Right atrium auricular region (tissue), 2 donors: ENCODE measurements at places on chromosomes 13 and 19.
A peak's percentile ranks its signal among the peaks of the same experiment; 100 is the strongest.

GRCh38 chr19:3324405-3324856 is 42.0 kb upstream of the NFIC start:
- no peaks in the 10 kb centered on the region for H3K36me3 ChIP-seq
- no peak overlapping the region for H3K4me3 ChIP-seq
- no peak for DNase-seq
- no peak overlapping the region for H3K27ac ChIP-seq
- no peaks in the 10 kb centered on the region for H3K27me3 ChIP-seq

DNA sequence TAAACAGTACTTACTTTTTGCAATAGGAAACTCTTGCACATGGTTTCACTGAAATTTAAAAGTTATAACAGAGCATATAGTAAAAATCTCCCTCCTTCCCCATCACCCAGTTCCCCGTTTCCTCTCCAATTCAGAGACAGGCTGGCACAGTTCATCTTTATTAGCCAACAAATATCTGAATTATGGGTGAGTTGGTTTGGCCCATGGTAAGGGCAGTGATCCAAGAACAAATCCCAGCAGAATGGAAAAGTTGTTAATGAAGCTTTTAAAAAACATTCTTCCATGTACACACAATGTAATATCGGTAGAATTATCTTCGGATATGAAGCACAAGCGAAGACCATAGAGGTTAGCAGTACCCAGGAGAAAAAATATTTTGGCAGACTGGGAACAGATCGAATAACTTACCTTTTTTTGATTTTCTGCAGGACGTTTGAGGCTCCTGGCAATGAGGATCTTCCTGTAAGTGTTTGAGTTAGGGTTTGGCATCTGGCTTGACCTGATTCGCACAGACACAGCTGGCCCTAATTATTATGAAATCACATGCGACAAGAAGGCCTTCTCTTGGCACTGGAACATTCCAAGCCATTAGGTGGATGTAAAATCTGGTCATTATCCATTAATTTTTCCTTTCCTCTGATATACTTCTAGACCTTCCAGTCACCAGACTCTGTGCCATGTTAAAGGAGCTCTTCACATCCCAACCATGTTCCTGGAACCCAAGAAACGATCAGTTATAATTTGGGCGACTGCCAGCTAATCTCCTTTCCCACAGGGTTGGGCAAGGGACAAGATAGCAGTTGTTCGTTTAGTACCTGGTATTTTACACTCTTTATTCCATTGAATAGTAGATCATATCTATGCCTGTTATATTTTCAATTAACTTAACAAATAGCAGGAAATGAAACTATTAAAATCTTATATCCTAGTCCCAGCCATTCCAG is 139.4 kb upstream of the TSC22D1 start:
- no peaks in the 10 kb centered on the region for H3K4me1 ChIP-seq
- no peaks in the 10 kb centered on the region for H3K27me3 ChIP-seq
- H3K36me3 ChIP-seq: no peaks in the 10 kb centered on the region
- no peak for DNase-seq

DNA sequence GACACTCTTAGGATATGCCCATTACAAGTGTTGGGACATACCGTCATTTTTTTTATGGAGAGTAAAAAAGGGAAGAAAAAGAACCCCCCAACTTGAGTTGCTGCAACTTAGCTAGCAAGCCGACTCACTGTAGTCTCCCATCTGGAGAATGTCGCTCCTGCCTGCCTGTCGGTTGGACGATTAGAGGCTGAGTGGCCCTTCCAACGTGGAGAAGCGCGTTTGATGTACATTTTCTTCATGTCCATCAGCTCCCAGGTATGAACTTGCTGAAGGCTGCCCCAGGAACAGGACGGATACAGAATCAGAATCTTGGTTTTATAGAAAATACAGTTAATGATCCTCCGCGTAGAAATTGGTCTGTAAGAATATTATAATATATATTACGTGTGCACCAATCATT is 189.0 kb upstream of the SOX1 start:
- peak; percentile 18 for DNase-seq
- no peaks in the 10 kb centered on the region for H3K4me1 ChIP-seq
- no peaks in the 10 kb centered on the region for H3K36me3 ChIP-seq
- no peak overlapping the region for H3K4me3 ChIP-seq
- H3K27ac ChIP-seq: no peak overlapping the region

- peak overlapping the region; percentile 82 for H3K27ac ChIP-seq
- DNase-seq: peak; percentile 85
- H3K4me3 ChIP-seq: no peak overlapping the region
Observed at GRCh38 chr19:46739290-46739771, 6.5 kb upstream of the FKRP start.

DNA sequence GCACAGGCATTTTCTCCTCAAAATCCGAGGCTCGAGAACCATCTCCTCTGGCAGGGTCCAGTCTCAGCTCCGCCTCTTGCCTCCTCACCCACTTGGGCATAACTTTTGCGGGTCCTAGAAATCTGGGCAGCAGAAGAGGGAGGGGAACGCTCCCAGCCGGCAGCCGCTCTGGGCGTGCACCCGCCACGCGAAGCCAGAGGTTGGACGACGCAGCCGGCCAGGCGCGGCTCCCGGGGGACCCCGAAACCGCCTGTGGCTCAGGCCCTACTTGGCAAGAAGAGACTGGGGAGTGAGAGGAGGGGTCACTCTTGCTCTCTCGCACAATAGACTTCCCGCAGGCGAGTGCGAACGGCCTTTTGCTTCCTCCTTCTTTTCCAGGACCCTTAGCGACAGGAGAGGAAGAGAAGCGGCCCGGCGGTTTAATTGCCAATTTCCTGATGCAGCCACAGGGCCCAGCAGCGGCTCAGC is 6.0 kb upstream of the SOX1 start:
- no peaks in the 10 kb centered on the region for H3K4me1 ChIP-seq
- no peaks in the 10 kb centered on the region for H3K36me3 ChIP-seq
- H3K27me3 ChIP-seq: peaks cover 75% of the 10 kb centered on the region
- no peak overlapping the region for H3K27ac ChIP-seq

DNA sequence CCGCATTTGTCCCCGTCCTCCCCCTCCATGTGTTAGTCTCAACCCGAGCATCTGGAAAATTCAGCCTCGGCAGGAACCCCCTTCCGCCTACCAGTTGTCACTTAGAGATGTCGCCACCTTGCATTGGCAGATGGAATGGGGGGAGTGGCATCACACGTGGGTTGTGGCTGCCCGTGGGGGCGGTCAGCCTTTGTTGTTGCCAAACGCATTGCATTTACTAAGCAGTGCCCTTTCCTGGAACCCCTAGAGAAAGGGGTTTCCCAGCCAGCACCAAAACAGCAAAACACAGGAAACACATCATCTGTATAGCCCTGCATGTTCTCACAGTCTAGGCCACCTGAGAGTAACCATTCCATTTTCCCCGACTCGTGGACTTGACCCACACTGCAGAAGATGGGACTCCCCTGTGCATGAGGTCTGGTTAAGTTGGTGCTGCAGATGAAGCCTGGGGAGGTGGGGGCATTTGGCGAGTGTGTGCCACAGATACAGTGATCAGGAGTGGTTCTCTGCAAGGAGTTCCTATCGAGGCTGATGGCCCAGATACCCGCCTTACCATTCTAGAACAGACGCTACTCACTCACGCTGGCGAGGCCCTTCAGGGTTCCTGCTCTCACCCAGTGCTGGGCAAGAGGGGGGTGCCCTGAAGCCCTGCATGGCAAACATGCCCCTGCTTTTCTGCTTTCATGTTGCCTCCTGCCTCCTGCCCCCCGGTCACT is 38.3 kb downstream of the TMED1 start:
- H3K4me1 ChIP-seq: no peaks in the 10 kb centered on the region
- no peak for DNase-seq
- no peaks in the 10 kb centered on the region for H3K27me3 ChIP-seq
- no peak overlapping the region for H3K4me3 ChIP-seq

GRCh38 chr13:36475468-36475867 is 43.2 kb downstream of the CCNA1 start:
- no peak for DNase-seq
- no peaks in the 10 kb centered on the region for H3K4me1 ChIP-seq
- H3K4me3 ChIP-seq: no peak overlapping the region
- H3K27me3 ChIP-seq: no peaks in the 10 kb centered on the region

DNA sequence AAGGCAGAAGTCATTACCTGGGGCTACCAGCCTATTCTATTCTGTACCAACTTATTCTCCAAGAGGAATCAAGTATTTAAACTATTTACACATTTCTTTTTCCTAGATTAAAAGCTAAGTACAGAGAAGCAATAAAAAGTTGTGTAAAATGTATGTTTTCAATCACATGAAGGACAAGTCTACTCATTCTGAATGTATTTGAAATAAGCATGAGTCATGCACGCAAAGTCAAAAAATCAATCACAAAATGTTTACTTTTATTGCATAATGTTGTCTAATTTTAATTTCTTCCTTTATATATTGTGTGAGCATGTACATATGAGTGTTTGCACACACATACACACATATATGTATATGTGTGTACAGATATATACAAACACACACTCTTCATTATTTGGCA is 136.7 kb downstream of the DACH1 start:
- no peak overlapping the region for H3K4me3 ChIP-seq
- H3K27ac ChIP-seq: no peak overlapping the region
- H3K36me3 ChIP-seq: no peaks in the 10 kb centered on the region
- no peaks in the 10 kb centered on the region for H3K27me3 ChIP-seq
